ENCODE measurements at places on chromosomes 7 and 10.

DNA sequence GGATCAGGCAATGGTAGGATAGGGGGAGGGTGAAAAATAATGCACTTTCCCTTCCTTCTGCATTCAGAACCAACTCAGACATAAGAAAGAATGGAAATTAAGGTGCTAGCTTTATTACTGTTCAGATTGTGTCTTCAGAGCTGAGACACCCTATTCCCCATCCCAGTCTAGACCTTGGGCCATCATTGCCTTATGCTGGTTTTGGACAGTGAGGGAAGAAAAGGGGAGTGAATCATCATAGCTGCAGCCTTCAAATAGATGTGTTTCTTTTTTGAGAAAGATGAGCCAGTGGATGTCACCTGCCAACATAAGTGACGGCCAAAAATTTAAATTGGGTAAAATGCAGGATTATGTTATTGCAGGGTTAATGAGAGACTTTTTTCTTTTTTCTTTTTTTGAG, 27.0 kb upstream of the TOMM7 start:
- DNase-seq = no peak

DNA sequence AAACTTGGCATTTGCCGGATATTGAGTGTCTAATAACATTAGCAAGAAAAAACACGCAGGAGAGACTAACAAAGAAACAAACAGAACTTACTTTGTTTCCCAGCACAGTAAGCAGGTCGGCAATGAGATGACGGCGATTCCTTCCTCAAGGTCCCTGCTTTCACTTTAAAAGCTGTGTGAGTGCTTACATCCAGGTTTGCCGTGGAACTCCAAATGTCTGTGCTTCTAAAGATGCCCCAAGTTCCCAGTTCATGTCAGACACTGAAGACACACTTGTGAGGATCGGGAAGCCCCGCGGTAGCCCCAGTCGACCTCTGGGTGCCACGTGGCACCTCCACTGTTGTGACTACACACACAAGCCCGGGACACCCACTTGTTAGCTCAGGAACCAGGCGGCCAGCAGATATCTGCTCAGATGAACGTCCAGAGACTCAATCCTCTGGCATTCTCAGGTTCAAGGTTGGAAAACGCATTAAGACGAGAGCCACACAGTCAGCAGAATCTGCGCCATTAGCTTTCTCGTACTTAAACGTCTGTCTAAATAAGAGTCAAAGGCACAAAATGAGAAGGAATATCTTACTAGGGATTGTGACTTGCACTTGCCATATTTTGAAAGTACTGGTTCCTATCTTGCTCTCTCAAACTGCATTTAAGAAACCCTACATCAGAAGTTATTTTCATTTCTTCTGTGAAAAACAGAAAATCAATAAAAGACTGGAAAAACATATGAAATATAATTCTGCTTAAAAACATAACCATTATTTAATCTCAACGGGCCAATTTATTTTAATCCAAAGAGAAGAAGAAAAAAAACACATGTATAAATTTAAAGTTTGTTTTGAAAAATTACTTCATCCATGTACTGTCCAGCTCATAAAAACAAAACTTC, 207.6 kb upstream of the KLF14 start:
- no peak for DNase-seq

DNA sequence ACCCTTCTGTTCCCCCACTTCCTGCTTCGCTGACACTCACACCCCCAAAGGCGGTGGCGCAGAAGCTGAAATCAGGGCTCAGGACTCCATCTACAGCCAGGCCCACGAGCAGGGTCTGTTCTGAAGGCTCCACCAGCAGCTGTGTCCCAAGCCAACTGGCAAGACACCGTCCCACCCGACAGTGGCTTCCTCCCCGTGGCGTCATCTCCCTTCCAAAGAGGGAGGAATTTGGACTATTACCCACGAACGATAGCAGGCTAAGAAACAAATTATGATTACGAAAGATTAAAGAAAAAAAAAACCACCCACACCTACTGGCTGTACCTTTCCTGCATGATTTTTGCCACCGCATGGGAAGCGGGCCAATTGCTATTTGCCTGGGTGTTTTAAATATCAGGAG, 54.3 kb downstream of the RBM17 start:
- DNase-seq = no peak

- DNase-seq = peak; percentile 26
Measured at GRCh38 chr10:69914398-69915214, 112.9 kb downstream of the COL13A1 start.

DNA sequence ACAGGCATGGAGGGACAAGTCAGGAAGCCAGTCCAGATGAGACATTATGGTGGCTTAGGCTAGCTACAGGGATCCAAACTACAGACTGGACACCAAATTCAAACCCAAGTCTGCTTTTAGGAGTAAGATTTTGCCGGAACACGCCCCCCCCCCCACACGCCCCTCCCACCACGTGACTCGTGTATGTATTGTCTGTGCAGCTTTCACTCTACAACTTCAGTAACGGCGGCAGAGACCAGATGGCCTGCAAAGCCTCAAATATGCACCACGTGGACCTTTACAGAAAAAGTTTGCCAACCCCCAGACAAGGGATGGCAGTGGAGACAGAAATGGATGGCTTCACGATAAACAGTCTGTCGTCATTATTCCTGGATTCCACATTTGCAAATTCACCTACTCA, 14.5 kb downstream of the HIPK2 start:
- DNase-seq = no peak
